NCI-H226 (cell line): ENCODE measurements at places on chromosomes 7 and 10.
A peak's percentile ranks its signal among the peaks of the same experiment; 100 is the strongest.

DNA sequence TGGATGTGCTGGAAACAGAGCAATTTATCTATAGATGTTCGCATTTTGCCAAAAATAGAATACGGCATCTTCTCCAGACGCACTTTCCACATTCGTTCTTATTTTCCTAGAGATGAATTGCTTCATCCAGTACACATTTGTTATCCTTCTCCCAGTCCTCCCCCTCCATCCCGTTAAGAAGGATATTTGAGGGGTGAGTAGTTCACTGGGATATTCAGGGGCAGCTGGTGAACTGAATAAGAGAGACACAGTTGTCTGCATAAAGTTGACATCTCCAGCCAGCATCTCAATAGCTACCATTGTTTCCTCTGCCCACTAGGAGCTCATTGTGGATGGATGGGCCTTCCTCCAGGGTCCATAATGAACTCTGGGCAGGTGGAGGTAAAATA lies 456.8 kb upstream of the NRP1 start:
- DNase-seq = no peak

- no peak for DNase-seq
Measured at GRCh38 chr7:122901250-122901649, 15.0 kb upstream of the CADPS2 start.

- peak; percentile 77 for DNase-seq
Measured at GRCh38 chr10:3467052-3467951, 294.7 kb upstream of the PITRM1 start.

- DNase-seq = no peak
Measured at GRCh38 chr7:123126171-123126570, 73.6 kb downstream of the SLC13A1 start.

DNA sequence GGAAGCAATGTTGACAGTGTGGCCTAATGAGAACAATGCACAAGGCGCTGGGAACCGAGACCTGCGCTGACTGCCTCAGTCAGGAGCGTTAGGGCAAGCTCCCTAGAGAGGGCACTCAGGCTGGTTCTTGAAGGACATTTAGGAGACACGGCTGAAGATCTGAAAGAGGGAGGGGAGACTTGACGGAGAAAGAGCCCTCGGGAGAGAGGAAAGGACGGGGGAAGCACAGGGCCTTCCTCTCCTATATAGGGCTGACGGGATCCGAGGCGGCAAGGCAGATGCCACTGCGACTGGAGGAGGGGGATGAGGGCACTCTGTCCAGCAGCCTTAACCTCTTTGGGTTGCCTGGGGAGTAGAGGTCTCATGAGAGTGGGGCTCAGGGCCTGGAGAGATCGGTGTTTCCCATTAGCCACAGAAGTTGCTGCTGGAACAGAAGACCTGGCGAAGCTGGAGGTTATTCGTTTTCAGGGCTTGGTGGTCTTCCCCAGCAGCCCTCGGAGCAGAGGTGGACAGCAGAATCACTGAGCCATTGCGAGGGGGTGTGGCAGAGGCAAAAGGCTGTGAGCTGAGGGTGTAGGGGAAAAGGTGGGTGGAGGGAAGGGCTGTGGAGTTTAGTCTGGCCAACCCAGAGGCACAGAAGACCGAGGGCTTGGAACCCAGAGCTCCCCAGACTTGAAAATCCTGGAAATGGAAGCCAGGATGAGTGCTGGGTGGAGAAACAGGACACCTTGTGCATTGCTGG lies 36.0 kb downstream of the CLEC2L start:
- no peak for DNase-seq

- DNase-seq = no peak
Measured at GRCh38 chr10:67975871-67976270, 91.4 kb downstream of the SIRT1 start.

- DNase-seq = no peak
Measured at GRCh38 chr7:32053204-32053603, 17.0 kb downstream of the PDE1C start.

- DNase-seq = no peak
Measured at GRCh38 chr7:11570205-11570604, 261.8 kb downstream of the THSD7A start.

- DNase-seq = no peak
Measured at GRCh38 chr7:73940701-73941238, 79.8 kb downstream of the TMEM270 start.

DNA sequence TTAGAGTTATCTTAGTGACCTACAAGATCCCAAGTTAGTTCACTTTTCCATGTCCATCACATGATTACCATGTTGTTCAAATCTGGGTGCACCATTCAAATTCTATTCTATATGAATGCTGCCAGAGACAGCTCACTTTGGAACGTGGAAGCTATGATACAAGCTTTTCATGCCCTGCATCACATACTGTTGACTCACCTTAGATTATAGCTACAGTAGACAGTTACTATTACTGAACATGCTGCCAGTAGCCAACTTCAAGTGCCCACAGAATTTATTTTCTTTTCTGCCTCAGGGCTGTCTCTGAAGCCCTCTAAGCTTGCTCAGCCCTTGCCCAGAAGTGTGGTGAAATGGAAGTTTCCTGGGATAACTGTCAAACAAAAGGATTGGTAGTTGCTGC lies 231.1 kb downstream of the GPR158 start:
- peak; percentile 88 for DNase-seq

- peak; percentile 64 for DNase-seq
Measured at GRCh38 chr10:73588656-73589055, 2.5 kb downstream of the USP54 start.

DNA sequence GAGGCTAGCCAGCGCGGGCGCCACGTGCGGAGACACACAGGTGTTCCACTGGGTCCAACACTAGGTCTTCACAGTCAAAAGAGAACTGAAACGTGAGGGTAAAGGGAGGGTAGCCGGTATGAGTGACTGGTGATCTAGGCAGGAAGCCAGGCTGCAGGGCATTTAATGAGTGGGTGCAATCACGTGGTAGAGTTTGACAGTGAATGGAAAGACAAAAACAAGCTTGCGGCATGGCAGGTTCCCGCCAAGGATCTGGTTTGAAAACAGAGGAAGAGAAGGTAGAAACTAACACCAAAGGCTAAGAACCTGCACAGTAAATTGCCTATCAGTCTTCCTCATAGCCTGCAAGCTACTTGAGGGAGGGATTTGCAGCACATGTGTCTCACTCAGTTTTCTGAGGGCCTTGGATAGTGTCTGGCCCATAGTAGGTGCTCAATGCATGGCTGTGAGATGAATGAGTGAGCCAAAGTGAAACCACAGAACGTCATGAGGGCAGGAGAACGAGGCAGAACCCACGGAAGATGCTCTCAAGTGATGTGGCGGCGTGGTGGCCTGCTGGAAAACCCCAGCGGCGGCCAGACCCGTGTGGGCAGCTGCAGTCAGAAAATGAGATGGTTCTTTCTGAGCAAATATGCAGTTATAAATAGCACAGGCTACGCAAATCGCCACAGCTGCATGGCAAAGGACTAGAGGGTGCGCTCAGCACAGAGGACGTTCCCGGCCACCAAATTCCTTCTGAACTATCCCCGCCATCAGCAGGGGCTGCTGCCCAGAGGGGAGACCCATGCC lies 183.6 kb upstream of the NFE2L3 start:
- no peak for DNase-seq

DNA sequence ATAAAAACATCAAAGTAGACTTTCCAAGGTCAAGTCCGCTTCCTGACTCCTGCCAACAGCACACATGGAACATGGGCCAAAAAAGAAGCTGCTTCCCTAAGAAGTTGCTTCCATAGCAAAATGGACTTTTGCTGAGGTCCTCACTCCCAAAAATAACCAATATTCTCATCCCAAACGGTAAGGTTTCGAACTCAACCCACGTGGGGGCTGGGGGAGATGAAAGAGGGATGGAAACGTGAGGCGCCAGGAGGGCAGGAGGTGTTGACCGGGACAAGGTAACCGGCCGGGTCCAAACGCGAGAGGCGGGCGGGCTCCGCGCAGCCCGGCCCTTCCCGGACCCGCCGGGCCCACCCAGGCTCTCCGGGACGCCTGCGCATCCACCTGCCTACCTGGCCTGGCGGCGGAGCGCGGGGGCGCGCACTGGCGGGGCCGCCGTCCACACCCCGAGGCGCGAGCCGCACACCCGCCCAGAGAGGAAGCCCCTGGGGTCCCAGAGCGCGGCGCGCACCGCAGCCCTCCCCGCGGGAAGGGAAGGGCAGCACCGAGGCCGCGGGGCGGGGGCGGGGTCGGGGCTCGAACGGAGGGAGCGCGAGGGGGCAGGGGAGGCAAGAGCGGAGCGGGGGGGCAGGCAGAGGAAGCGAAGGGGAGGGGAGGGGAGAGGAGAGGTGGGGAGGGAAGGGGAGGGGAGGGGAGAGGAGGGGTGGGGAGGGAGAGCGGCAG lies 742 bp downstream of the LMBR1 start:
- DNase-seq = peak; percentile 28

GRCh38 chr7:30206942-30207341 lies 72.2 kb downstream of the MTURN start:
- no peak for DNase-seq

DNA sequence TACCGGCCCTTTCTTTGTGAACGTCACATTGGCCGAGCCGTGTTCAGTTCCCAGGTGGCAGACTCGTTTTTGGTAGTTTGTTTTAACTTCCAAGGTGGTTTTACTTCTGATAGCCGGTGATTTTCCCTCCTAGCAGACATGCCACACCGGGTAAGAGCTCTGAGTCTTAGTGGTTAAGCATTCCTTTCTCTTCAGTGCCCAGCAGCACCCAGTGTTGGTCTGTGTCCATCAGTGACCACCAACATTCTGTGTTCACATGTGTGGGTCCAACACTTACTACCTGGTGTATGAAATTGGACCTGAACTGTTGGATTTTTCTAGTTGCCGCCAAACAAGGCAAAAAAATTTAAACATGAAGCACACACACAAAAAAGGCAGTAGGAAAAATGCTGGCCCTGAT lies 9.9 kb upstream of the CSGALNACT2 start:
- DNase-seq = no peak

DNA sequence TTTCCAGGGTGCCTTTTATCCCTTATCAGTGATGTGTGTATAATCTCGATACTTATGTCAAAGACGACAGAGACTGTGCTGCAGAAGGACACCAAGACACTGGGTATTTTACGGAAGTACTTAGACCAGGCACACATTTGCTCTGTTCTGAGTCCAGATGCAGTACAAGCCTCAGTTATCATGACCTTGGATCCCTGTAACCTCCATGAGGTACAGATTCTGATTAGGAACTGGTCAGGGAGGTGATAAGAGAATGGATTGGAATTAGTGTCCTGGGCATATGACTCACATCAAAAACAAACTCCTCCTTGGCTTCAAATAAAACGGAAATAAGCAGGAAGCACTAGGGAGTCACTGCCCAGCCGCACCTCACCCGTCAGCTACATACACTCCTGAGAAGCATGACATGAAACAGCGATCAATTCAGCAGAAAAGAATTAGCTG lies 146.5 kb downstream of the SFMBT2 start:
- DNase-seq = peak; percentile 7

DNA sequence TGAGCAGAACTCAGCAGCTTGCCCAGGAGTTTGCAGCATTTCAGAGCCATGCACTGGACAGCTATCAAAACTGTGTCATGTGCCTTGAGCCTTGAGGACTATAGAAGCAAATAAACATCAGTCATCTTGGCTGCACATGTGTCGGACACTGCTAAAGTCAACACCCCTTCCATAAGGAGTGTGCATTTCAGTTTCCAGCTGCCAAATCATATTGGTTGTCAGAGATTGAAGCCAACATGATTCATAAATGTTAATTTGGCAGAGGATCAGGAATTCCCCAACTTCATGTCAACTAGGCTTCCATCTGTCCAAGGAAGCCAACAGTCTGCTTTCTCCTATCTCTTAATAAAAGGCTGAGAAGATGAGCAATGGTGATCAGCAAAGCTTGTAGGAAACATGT lies 32.8 kb downstream of the SLC16A12 start:
- peak; percentile 52 for DNase-seq

GRCh38 chr7:106134241-106134640 lies 22.1 kb upstream of the SYPL1 start:
- DNase-seq = no peak

- DNase-seq = no peak
Measured at GRCh38 chr10:109996225-109996624, 11.6 kb upstream of the ADD3 start.

GRCh38 chr10:49508654-49509053 lies 30.3 kb downstream of the ERCC6 start:
- no peak for DNase-seq

- DNase-seq = peak; percentile 67
Measured at GRCh38 chr10:88557658-88558057, 25.5 kb downstream of the RNLS start.

DNA sequence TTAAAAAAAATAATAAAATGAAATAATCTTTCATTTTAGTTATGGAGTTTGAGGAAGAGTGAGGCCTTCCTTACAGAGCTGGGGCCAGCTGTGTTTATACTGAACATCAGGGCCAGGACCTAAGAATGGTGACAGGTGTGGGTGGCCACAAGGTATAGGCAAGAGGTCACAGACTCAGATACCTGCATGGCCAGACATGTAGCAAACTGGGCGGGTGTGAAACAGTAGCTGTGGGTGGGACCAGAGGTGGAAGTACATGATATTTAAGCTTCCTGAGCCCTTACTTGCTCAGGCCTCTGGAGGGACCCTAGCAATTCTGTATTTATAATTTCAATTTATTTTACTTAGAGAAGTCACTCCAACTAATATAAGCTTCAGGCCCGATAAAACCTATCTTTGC lies 27.7 kb upstream of the CAMK1D start:
- DNase-seq = no peak

GRCh38 chr7:46554688-46555422 lies 633.8 kb upstream of the IGFBP3 start:
- peak; percentile 53 for DNase-seq

GRCh38 chr10:13939391-13939790 lies 352.6 kb downstream of the PRPF18 start:
- DNase-seq = no peak

DNA sequence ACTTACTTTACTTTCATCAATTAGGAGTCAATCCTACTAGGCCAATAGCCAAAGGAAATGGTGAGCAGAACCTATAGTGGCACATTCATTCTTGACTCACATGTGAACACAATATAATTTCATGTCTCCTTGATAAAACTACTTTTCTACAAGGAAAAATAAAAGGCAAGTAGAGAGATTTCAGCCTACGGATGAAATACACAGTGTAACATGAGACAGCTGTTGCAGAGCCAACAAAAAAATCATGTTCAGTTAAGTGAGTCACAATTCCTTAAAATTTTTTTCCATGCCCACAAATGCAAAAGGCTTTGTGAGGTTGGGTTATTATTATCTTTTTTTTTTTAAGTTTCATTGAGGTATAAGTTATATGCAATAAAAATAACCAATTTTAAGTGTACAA lies 54.8 kb downstream of the GPR141 start:
- DNase-seq = no peak

DNA sequence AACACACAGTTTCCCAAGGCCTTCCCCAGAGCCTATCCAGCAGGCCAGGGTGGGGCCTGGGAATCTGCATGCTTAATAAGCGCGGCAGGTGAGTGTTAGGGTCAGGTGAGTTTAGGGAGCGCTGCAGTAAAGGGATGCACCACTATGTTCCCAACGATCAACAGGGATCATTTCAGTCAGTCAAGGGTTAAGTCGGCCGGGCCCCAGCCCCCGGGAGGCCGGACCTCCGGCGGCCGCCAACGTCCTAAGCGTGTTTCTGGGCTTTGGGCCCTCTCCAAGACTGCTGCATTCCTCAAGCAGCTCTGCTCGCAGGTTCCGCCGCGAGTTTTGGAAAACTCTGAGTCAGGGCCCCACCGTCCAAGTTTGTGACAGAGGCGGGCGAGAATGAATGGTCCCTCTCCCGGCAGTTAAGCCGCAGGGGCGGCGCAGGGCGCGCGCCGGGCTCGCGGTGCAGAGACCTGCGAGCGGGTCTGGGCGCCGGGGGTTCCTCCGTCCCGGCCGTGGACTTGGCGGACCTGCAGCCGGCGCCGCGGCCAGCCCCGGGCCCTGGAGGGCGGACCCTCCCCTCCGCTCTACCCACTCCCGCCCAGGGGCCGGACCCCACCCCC lies 81.6 kb downstream of the ARHGAP22 start:
- DNase-seq = peak; percentile 86
